Astrocyte (in vitro differentiated cells and primary cell): ENCODE measurements at places on chromosomes 5 and 9. TPM values are rescaled to one million over a fixed set of nuclear protein-coding genes. Genes with fewer than 3 reads are reported as not detected.
A peak's percentile ranks its signal among the peaks of the same experiment; 100 is the strongest.

DNA sequence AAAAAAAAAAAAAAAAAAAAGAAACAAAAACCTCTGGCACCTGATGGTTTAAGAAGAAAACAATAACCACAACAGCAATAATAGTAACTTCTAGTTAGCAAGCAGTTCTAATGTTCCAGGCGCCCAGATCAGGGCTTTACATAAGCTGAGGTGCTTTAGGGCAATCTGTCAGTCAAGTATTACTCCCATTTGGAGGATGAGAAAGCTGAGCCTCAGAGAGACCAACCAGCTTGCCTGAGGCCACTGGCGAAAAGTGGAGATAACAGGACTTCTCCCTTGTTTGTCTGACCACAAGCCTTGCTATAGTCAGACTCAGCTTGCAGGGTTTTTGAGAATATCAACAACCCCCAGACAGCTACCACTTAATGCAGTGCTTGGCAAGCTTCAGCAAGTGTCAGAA lies 83.5 kb upstream of the BOD1 start:
- DNase-seq = no peak
- H3K36me3 ChIP-seq = no peaks in the 10 kb centered on the region
- no peak overlapping the region for H3K4me3 ChIP-seq
- H3K4me1 ChIP-seq = no peaks in the 10 kb centered on the region
- no peaks in the 10 kb centered on the region for H3K27me3 ChIP-seq

- peaks cover 3% of the 10 kb centered on the region for H3K27me3 ChIP-seq
- no peaks in the 10 kb centered on the region for H3K36me3 ChIP-seq
- no peak overlapping the region for H3K27ac ChIP-seq
- DNase-seq = no peak
- H3K4me1 ChIP-seq = no peaks in the 10 kb centered on the region
- H3K4me3 ChIP-seq = no peak overlapping the region
Observed at GRCh38 chr9:34793428-34793827, 83.5 kb upstream of the CCL21 start.

DNA sequence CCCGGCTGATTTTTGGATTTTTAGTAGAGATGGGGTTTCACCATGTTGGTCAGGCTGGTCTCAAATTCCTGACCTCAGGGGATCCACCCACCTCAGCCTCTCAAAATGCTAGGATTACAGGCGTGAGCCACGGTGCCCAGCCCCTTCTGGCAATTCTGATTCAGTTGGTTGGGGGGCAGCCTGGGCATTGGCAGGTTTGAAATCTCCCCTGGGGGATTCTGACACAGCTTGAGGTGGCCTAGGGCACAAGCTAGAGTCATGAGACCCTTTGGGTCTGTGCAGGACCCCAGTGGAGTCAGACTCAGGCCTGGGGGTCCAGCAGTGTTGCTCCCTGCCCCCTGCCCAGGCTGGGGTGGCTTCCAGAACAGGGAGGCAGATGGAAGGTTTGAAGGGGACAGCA lies 239.8 kb downstream of the PBX3 start:
- H3K27ac ChIP-seq = no peak overlapping the region
- H3K4me3 ChIP-seq = no peak overlapping the region
- H3K27me3 ChIP-seq = no peaks in the 10 kb centered on the region
- no peak for DNase-seq
- H3K4me1 ChIP-seq = no peaks in the 10 kb centered on the region

- no peak for DNase-seq
- no peaks in the 10 kb centered on the region for H3K36me3 ChIP-seq
- H3K27me3 ChIP-seq = peaks cover 5% of the 10 kb centered on the region
- H3K4me3 ChIP-seq = no peak overlapping the region
- H3K27ac ChIP-seq = no peak overlapping the region
Observed at GRCh38 chr5:37929791-37930190, 90.0 kb upstream of the GDNF start.

DNA sequence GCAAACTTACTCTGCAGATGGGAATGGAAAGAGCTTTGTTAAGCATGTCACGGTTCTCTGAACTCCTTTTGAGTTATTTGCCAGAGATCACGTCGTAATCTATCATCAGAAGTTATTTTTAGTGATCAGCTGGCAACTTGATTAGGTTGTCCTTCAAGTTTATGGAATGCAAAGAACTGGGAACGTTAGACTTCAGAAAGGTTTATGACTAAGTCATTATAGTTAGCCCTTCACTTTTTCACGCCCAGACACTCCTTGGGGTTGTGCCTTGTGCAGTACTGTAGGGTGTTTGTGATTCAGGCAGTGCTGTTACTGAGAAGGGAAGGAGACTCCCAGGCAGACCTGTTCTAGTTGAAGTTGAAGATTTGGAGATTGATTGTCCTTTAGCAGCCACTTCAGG lies 26.8 kb upstream of the PHF2 start:
- peaks cover 18% of the 10 kb centered on the region for H3K36me3 ChIP-seq
- H3K4me1 ChIP-seq = no peaks in the 10 kb centered on the region
- H3K4me3 ChIP-seq = no peak overlapping the region
- peak; percentile 3 for DNase-seq

DNA sequence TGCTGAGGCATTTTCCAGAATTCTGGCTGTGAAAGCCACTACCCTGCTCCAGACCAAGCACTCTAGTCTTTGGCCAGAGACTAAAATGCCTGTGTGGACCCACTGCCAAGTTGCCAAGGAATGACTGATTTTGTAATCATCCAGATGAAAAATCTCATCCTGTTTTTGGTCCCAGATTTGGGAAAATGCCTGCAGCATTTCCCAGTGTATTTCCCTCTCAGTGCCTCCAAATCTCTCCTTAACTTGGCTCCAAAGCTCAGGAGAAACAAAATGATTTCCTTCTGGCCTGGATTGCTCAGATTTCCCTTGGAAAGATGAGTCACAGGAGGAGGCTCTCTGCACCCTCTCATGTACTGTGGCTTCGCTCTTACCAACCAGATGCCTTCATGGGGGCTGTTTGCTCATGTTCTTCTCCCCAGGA lies 335.2 kb upstream of the TARS1 start:
- peak; percentile 80 for DNase-seq
- H3K27ac ChIP-seq = peak overlapping the region; percentile 35
- no peaks in the 10 kb centered on the region for H3K27me3 ChIP-seq
- H3K4me3 ChIP-seq = no peak overlapping the region

Gene CDO1
- total RNA-seq = 3.9 and 6.1 TPM in 2 replicates

GRCh38 chr5:2003206-2003605 lies 120.5 kb upstream of the IRX4 start:
- H3K36me3 ChIP-seq = no peaks in the 10 kb centered on the region
- no peaks in the 10 kb centered on the region for H3K4me1 ChIP-seq
- no peaks in the 10 kb centered on the region for H3K27me3 ChIP-seq
- no peak overlapping the region for H3K4me3 ChIP-seq

- no peak overlapping the region for H3K27ac ChIP-seq
- no peak overlapping the region for H3K4me3 ChIP-seq
- H3K4me1 ChIP-seq = no peaks in the 10 kb centered on the region
- H3K27me3 ChIP-seq = peaks cover 5% of the 10 kb centered on the region
- no peak for DNase-seq
Observed at GRCh38 chr5:1096838-1097237, 15.0 kb downstream of the SLC12A7 start.

GRCh38 chr9:136303066-136303824 lies 649 bp downstream of the CCDC187 start:
- no peaks in the 10 kb centered on the region for H3K36me3 ChIP-seq
- DNase-seq = no peak
- H3K27me3 ChIP-seq = peaks cover 8% of the 10 kb centered on the region
- no peak overlapping the region for H3K4me3 ChIP-seq
- H3K4me1 ChIP-seq = no peaks in the 10 kb centered on the region
- no peak overlapping the region for H3K27ac ChIP-seq

Gene FGF10
- not detected in 2 replicates for total RNA-seq

Gene PLPP1
- 56.3 and 58.9 TPM in 2 replicates for total RNA-seq

- H3K4me3 ChIP-seq = no peak overlapping the region
- H3K36me3 ChIP-seq = no peaks in the 10 kb centered on the region
- no peak overlapping the region for H3K27ac ChIP-seq
- H3K4me1 ChIP-seq = no peaks in the 10 kb centered on the region
Observed at GRCh38 chr5:153972240-153972639, 66.5 kb downstream of the FAM114A2 start.

DNA sequence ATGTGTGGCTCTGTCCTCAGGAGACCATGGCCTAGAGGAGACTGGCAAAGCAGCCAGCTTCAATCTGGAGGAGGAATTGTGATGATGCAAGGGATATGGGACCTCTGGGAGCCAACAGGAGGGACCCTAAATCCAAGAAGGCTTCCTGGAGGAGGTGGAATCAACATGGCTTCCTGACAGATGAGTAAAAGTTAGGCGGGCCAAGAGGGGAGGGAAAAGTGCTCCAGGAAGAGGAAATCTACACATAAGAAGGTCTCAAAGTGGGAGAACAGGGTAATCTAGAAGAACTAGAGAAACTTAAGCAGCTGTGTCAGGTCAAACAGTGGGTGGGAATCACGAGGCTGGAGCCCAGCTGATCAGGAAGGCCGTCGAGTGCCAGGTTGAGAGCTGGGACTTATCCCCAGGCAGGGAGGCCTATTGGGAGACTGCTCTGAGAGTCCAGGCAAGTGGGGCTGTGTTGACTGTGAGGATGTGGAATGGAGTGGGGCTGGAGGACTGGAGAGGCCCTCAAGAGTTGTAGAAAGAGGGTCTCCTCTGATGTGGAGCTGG lies 119.1 kb downstream of the C9orf50 start:
- no peaks in the 10 kb centered on the region for H3K36me3 ChIP-seq
- H3K4me1 ChIP-seq = peaks cover 60% of the 10 kb centered on the region
- no peak for DNase-seq
- no peaks in the 10 kb centered on the region for H3K27me3 ChIP-seq
- no peak overlapping the region for H3K27ac ChIP-seq

Gene FOXD4L6
- 0.18 TPM in 1 of 2 replicates, not detected in the other for total RNA-seq

GRCh38 chr5:157532022-157532421 lies 43.6 kb downstream of the ADAM19 start:
- no peak for DNase-seq
- no peaks in the 10 kb centered on the region for H3K27me3 ChIP-seq
- peaks cover 15% of the 10 kb centered on the region for H3K4me1 ChIP-seq

DNA sequence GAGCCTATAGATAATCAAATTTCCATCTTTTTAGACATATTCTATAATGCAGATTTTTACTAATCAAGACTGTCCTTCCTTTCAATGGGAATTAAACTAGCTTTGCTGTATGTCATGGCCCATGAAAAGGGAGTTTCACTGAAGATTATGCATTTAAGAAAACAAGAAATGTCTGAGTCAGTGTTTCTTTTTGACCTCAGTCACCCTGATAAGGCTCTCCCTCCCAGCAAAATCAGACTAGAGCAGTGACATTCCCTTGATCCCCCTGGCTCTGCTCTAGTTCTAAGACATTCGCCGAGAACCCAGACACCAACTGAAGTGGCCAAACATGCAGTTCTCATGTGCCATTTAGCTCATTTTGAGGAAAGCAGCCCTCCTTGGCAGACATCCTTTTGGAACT lies 442.0 kb downstream of the ACTL7B start:
- DNase-seq = no peak
- no peak overlapping the region for H3K4me3 ChIP-seq
- no peaks in the 10 kb centered on the region for H3K36me3 ChIP-seq

Gene SLC27A6
- 0.17 and 0.39 TPM in 2 replicates for total RNA-seq

Gene ADAMTS2
- 18.8 and 26.6 TPM in 2 replicates for total RNA-seq

DNA sequence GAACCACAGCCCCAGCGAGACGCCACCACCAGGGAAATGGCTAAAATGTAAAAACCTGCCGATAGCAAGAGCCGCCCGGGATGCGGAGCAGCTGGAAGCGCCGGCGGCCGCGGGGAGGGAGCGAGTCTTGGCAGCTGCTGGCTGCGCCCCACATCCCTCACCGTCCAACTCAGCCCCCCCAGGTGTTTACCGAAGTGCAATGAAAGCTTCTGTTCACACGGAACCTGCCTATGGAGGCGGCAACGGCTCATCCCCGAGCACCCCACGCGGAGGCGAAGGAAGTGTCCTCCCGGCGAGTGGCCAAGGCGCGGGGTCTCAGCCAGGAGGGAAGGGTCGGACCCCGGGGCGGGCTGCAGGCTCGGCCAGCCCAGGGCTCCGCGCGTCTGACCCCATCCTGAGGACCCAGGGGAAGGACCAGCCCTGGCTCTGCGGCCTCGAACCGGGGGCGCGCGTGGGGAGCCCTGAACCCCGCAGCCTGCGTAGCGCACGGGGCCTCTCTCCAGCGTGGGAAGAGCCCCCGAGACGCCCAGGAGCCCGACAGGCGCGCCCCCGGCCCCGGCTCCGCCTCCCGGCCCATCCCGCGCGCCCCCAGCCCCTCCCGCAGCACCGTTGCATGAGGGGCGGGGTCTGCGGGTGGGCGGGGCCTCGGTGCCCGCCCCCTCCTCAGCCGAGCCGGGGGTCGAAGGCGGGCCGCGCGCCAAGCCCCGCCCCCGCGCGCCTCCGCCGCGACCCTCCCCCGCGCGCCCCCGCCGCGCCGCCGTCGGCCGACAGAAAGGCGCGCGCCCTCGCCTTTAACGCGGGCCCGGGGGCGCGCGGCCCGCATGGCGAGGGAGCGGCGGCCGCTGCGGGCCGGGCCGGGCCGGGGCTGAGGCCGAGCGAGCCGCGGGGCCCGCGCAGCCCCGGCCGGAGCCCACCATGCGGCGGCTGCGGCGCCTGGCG lies at the start of gene DIPK1B:
Gene DIPK1B (plus strand): TSS at position 822 of the 939 bp plus-strand sequence. CDS start 94 bp downstream, at position 916.
- H3K4me1 ChIP-seq = peaks cover 3% of the 10 kb centered on the region
- no peak within 1 kb of the TSS for H3K27ac ChIP-seq
- DNase-seq = no peak
- H3K4me3 ChIP-seq = peak within 1 kb of the TSS; percentile 37
- H3K36me3 ChIP-seq = no peaks in the 10 kb centered on the region

Gene PCDHGA2
- 0.14 and 0.17 TPM in 2 replicates for total RNA-seq

- no peaks in the 10 kb centered on the region for H3K27me3 ChIP-seq
- no peak overlapping the region for H3K4me3 ChIP-seq
- H3K4me1 ChIP-seq = no peaks in the 10 kb centered on the region
Observed at GRCh38 chr9:107108342-107109130, 174.5 kb upstream of the RAD23B start.

Gene GPX3
- 12.2 and 15.6 TPM in 2 replicates for total RNA-seq

DNA sequence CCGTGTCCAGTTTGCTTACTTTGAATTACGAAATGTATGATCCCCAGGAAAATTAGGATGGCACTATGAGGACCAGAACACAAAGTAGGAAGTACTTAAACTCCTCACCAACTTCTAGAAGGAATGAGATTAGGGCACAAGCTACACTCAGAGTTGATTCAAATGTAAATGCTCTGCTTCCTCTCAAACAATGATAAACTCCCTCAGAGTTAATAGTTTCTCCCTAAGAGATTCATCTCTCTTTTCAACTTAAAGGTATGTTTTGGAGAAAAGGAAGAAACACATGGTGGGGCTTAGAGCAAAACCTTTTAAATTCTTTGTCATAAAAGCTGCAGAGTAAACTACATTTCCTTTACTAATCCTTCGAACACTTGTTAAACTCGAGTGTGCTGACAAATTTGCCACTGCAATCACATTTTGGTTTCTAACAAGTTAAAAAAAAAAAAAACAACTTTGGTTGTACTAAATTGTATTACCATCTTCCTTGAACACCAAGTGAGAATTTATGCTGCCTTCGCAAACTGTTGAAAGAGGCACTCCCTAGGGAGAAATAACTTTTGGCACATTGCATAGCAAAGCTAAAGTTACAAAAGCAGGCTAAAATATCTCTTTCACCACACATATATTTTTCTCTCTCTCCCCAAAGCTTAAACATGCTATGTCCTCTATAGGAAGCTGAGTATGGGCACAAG lies 66.6 kb downstream of the DENND1A start:
- H3K27ac ChIP-seq = no peak overlapping the region
- H3K36me3 ChIP-seq = no peaks in the 10 kb centered on the region
- H3K4me1 ChIP-seq = no peaks in the 10 kb centered on the region
- DNase-seq = no peak

- no peaks in the 10 kb centered on the region for H3K4me1 ChIP-seq
- no peak overlapping the region for H3K27ac ChIP-seq
- DNase-seq = no peak
- H3K27me3 ChIP-seq = peaks cover 16% of the 10 kb centered on the region
- no peak overlapping the region for H3K4me3 ChIP-seq
- no peaks in the 10 kb centered on the region for H3K36me3 ChIP-seq
Observed at GRCh38 chr9:119366909-119367682, 2.1 kb downstream of the BRINP1 start.

GRCh38 chr5:146761811-146762210 lies 116.7 kb downstream of the PPP2R2B start:
- no peak overlapping the region for H3K4me3 ChIP-seq
- DNase-seq = no peak
- peaks cover 8% of the 10 kb centered on the region for H3K4me1 ChIP-seq
- H3K27me3 ChIP-seq = no peaks in the 10 kb centered on the region
- H3K27ac ChIP-seq = no peak overlapping the region
